Mesenchymal stem cell (in vitro differentiated cells and primary cell): ENCODE measurements at places on chromosomes 6 and 20.

DNA sequence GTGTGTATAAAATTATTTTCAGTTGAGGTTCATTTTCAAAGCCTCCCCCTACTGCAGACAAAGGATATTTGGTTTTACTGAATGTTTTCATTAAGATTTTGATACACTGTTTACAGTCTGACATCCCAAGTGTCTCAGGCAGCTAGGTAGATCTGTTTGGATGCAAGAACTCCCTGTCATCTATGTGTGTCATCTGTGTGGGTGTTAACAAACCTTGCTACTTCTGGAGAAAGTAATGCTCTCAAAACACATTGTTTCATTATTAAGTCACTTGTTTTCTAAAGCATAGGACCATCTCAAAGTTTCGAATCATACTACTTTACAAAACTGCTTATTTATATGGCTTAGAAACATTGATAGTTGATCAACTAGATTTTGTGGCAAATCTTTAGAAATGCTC, 114.5 kb upstream of the TMEM170B start:
- no peak for DNase-seq

DNA sequence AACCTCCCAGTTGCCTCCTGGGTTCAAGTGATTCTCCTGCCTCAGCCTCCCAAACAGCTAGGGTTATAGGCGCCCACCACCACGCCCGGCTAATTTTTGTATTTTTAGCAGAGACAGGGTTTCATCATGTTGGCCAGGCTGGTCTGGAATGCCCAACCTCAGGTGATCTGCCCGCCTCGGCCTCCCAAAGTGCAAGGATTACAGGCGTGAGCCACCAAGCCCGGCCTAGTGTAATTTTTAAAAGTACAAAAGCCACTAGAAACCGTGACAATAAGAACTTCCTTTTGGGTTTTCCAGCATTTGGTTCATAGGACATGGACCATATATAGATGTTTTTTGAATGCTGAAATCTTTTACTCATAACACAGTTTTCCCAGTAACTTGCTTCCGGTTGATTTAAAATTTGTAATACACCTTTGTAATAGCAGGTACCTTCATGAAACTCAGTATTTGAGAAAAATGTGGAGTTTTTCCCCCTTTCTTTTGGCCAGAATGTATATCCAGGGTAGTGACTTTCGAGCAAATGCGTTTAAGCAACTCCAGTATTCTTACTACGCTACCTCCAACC, 467 bp downstream of the PXT1 start:
- no peak for DNase-seq

DNA sequence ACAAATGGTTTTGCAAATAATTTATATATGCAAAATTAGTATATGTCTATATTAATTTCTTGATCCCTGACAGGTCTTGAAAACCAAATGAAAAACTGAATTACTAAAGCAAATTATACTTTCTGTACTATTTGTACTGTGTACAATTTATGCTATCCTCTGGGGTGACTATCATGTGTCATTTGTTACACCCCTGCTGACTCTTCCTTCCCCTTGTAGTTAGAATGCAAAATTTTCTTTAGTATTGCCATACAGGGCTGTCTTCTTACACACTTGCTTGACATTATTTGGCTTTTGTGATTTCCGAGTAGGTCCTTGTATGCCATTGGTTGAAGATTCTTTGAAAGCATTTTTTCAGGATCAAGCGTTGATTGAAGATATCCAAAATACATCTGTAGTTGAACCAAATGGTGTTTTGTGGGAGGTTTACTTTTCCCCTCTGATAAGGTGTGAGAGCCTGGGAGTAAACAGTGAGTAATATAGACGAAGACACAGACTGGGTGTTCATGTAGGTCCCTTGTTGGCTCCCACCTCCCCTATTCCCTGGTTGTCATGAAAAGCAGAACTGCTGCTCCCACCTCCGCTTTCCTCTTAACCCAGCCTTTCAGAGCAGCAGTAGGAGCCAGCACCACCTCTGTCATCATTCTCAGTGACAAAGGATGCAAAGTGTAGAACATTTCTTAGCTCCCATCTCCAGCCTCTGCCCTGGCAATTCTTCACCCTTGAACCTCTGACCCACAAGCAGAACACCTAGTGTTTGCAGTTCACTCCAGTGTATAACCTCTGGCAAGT, 29.0 kb downstream of the NCOA7 start:
- DNase-seq: no peak

- no peak for DNase-seq
Observed at GRCh38 chr20:49437057-49437456, 45.4 kb downstream of the KCNB1 start.

DNA sequence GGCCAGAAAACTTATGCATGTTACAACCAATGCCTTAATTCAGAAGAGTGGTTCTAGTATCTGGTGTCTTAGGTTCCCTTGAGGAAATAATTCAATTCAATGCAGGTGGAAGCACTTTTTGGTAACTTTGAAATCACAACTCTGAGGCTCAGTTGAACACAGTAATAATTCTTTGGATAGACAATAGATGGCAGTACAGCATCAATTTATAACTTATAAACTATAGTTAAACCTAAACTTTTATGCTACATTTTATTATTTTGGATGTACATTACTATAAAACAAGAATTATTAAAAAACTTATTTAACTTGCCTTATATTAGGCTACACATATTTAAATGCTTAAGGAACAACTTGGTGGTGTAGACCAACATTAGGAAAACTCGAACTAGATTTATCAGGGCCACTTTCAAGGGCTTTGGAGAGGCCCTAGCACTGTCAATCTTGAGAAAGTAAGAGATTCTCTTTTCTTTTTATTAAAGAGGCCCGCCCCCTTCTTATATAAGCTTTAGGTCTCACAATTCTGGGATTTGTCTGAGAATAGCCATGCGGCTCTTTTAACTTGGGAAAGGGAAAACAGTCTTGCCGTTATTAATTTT, 85.9 kb downstream of the CRYBG1 start:
- peak; percentile 15 for DNase-seq

- DNase-seq: no peak
Observed at GRCh38 chr20:19070681-19071445, 141.6 kb upstream of the SLC24A3 start.

GRCh38 chr6:170110201-170111140, 180.4 kb downstream of the DLL1 start:
- DNase-seq: no peak

GRCh38 chr6:35181933-35182612, 31.7 kb upstream of the SCUBE3 start:
- peak; percentile 83 for DNase-seq

- no peak for DNase-seq
Observed at GRCh38 chr6:160378882-160379281, 30.7 kb downstream of the SLC22A3 start.

- DNase-seq: no peak
Observed at GRCh38 chr20:36830791-36831691, 44.9 kb upstream of the TLDC2 start.

DNA sequence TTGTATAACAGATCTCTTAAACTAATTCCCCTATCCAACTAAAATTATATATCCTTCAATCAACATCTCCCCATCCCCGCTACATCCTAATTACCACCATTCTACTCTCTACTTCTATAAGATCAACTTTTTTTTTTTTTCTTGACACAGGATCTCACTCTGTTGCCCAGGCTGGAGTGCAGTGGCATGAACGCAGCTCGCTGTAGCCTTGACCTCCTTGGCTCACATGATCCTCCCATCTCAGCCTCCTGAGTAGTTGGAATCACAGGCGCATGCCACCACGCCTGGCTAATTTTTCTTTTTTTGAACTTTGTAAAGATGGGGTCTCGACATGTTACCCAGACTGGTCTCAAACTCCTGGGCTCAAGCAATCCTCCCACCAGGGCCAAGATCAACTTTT, 5.0 kb downstream of the DNAAF9 start:
- DNase-seq: no peak

DNA sequence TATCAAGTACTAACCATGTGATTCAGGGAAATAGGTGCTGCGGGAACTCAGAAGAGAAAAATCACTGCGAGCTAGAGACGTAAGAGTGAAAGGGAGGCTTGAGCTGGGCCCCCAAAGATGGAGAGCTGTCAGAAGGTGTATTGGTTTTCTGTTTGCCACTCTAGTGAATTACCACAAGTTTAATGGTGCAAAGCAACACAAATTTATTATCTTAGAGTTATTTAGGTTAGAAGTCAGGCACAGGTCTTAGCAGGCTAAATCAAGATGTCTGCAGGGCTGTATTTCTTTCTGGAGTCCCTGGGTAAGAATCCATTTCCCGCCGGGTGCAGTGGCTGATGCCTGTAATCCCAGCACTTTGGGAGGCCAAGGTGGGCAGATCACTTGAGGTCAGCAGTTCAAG, 2.5 kb downstream of the ZSWIM3 start:
- DNase-seq: no peak

- DNase-seq: no peak
Observed at GRCh38 chr20:4193069-4193452, 177.7 kb upstream of the RNF24 start.

- DNase-seq: peak; percentile 95
Observed at GRCh38 chr6:75204217-75204958, 1.5 kb downstream of the COL12A1 start.

- no peak for DNase-seq
Observed at GRCh38 chr20:11205769-11206362, 532.1 kb upstream of the JAG1 start.

- no peak for DNase-seq
Observed at GRCh38 chr20:35669221-35669620, 4.5 kb upstream of the CPNE1 start.
